ENCODE measurements at places on chromosomes 6 and 20. TPM values are rescaled to one million over a fixed set of nuclear protein-coding genes. Genes with fewer than 3 reads are reported as not detected.

Gene TMEM170B
- total RNA-seq: 5.2 TPM

Gene LTV1
- total RNA-seq: 102 TPM

Gene TGM3
- not detected for total RNA-seq

Gene FAM110A
- 3.8 TPM for total RNA-seq

Gene CD93
- under 0.01 TPM for total RNA-seq

Gene RIPPLY2
- 5.4 TPM for total RNA-seq

Gene CFAP206
- total RNA-seq: not detected

Gene HLA-DRB1
- total RNA-seq: 0.34 TPM

Gene FAM217A
- not detected for total RNA-seq

Gene RAMACL
- total RNA-seq: 0.34 TPM

Gene DNAH8
- not detected for total RNA-seq

Gene IRF4
- not detected for total RNA-seq

Gene GGT7
- total RNA-seq: 1.5 TPM

Gene CPNE5
- 0.63 TPM for total RNA-seq

Gene RSPH3
- total RNA-seq: 5.2 TPM

Gene HTR1E
- not detected for total RNA-seq

Gene DNMT3B
- total RNA-seq: 3.7 TPM

Gene SIRPB2
- not detected for total RNA-seq

Gene RSPO3
- not detected for total RNA-seq

Gene BANF2
- total RNA-seq: not detected

Data from Daoy (cell line).